ENCODE measurements at places on chromosomes 6 and 20. TPM values are rescaled to one million over a fixed set of nuclear protein-coding genes. Genes with fewer than 3 reads are reported as not detected.

DNA sequence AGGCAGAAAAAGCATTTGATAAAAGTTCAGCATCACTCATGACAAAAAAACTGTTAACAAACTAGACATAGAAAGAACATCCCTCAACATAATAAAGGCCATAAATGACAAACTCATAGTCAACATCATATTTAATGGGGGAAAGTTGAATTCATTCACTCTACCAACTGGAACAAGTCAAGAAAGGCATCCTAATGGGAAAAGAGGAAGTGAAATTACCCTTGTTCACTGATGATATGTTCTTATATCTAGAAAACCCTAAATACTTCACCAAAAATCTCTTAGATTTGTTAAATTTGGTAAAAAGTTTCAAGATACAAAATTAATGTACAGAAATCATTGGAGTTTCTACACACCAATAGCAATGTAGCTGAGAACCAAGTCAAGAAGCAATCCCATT, 48.9 kb downstream of the GGTLC1 start:
- DNase-seq, result no peak

The REM1 gene
- 3.9 TPM for total RNA-seq

DNA sequence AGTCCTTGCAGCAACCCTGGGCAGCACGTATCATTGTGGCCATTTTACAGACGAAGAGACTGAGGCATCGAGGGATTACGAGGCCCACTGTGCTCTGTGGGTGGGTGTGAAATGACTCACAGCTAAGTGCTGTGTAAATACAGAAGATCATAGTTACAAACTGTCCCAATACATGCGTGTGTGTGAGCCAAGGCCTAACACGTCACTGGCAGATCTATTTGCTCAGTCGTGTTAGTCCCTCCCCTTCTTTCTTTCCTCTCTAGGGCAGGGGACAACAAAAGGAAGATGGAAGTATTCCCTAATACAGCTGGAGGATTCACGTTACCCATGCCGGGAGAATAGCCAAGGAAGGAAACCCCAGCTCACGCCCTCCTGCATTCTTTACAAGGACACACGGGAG, 175.9 kb downstream of the CDC5L start:
- no peak for DNase-seq

- DNase-seq, result no peak
These were observed 136.7 kb upstream of the EEF1E1 start for GRCh38 chr6:8238773-8239683.

The TRIM31 gene
- 3.3 TPM for total RNA-seq

GRCh38 chr20:25072226-25072811, 9.6 kb downstream of the VSX1 start:
- DNase-seq, result no peak
